ENCODE measurements at places on chromosomes 5 and 9.
A peak's percentile ranks its signal among the peaks of the same experiment; 100 is the strongest.

- H3K4me3 ChIP-seq, result no peak overlapping the region
- H3K36me3 ChIP-seq, result no peaks in the 10 kb centered on the region
- no peaks in the 10 kb centered on the region for H3K27me3 ChIP-seq
Measured at GRCh38 chr5:126514558-126515141, 80.4 kb downstream of the ALDH7A1 start.

DNA sequence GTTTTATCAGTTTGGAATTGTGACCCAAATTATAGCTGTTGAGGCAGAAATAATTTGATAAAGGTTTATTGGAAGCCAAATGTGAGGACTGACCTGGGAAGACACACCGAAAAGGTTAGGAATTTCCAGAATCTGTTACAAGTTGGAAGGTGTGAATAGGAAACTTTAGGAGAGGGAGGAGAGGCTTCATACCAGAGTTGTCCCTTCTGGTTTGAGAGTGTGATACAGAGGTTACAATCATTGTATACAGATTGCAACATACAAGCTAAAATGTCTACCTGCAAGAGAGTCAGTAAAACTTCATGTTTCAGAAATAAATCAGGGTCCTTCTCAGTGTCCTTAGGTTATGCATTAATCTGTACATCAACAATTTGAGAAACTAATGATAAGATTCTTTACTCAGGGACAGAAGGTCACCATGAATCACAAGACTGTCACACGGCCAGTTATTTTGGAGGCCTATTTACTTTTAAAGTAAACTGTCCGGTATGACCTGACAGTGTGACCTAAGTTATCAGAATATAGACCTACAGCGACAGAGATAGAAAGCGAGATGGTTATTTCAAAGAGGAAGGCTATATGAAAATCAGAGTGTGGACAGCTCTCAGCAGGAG is 204.9 kb upstream of the CTNND2 start:
- no peaks in the 10 kb centered on the region for H3K4me1 ChIP-seq
- DNase-seq, result no peak
- H3K27me3 ChIP-seq, result no peaks in the 10 kb centered on the region
- H3K27ac ChIP-seq, result no peak overlapping the region
- no peaks in the 10 kb centered on the region for H3K36me3 ChIP-seq

GRCh38 chr5:55205001-55205400 is 22.1 kb downstream of the MCIDAS start:
- H3K4me1 ChIP-seq, result no peaks in the 10 kb centered on the region
- H3K4me3 ChIP-seq, result no peak overlapping the region
- H3K27ac ChIP-seq, result no peak overlapping the region
- no peaks in the 10 kb centered on the region for H3K27me3 ChIP-seq

DNA sequence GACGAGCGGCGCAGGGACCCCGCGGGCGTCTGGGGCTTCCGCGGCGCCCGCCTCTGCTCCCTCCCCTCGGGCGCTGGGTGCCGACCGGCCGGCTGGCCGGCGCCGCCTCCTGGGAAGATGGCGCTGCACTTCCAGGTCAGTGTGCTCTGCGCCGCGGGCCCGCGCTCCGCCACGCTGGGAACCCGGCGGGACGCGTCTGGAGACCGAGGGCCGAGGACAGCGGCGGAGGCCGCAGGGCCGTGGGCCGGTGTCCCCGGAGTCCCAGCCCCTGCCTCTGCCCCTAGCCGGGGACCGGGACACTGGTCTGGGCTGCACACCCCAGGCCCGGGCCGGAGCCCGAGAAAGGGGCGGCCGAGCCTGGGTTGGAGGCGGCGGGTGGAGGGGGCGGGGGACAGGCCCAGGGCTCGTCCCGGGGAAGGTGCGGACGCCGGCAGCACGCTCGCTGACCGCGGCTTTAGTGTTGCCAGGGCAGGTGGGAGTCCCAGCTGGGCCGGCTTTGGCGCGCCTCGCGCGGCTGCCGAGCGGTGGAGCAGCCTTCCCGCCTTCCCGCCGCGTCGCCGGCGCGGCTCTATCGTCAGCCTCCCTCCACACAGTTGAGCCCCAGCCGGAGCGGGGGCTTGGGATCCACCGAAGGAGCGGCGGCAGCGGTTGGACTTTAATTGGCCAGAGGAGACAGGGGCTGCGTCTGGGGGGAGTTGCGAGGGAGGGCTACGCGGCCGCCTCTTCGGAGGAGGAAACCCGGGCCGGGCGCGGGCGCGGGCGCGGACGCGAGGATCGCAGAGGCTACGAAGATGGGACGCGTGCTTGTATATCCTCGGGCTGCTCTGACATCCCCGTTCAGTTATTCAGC is at the start of gene RANBP17:
RANBP17 (plus strand) TSS at position 102 of the 850 bp plus-strand sequence.
- H3K27me3 ChIP-seq, result no peaks in the 10 kb centered on the region
- no peaks in the 10 kb centered on the region for H3K36me3 ChIP-seq
- no peak for DNase-seq

DNA sequence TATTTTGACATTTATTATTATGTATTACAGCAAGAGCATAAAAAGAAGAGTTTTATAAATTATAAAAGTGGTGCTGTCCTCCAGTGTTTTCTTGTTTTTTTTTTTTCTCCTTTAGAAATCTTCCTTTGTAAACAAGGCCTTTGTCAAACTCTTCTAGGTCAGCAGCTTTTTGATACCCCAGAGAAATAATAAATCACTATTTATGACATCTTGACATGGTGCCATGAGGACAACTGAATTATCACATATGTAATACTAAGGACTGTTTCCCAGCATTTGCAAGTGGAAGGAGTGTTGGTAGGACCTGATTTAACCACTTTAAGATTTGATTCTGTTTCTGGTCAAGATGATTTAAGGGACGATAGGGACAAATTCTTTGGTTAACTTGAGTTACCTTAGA is 4.6 kb downstream of the SMARCA2 start:
- no peaks in the 10 kb centered on the region for H3K27me3 ChIP-seq
- H3K4me1 ChIP-seq, result peaks cover 7% of the 10 kb centered on the region
- DNase-seq, result no peak
- no peak overlapping the region for H3K4me3 ChIP-seq
- no peaks in the 10 kb centered on the region for H3K36me3 ChIP-seq
- no peak overlapping the region for H3K27ac ChIP-seq

DNA sequence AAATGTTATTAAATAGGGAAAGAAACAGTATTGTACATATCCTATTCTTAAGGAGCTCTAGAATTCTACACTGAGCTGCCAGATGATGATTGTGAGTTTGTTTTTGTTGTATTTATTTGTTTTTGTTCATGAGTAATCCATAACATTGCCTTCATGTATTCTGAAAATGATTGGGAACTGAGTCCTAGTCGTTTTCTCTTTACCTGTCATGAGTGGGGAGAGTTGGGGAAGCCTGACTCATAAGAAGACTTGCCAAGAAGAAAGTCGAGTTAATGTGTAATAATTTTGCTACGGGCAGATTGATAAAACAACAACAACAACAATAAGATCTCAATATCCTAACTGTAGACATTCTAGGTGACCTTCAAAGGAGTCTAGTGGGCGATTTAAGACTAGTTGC is 103.8 kb downstream of the ANKRD55 start:
- no peaks in the 10 kb centered on the region for H3K27me3 ChIP-seq
- DNase-seq, result no peak
- no peaks in the 10 kb centered on the region for H3K36me3 ChIP-seq
- H3K4me1 ChIP-seq, result peaks cover 14% of the 10 kb centered on the region
- no peak overlapping the region for H3K4me3 ChIP-seq

GRCh38 chr5:171499611-171500010 is 80.2 kb downstream of the FGF18 start:
- DNase-seq, result no peak
- no peaks in the 10 kb centered on the region for H3K36me3 ChIP-seq
- H3K27me3 ChIP-seq, result no peaks in the 10 kb centered on the region
- H3K4me3 ChIP-seq, result no peak overlapping the region

DNA sequence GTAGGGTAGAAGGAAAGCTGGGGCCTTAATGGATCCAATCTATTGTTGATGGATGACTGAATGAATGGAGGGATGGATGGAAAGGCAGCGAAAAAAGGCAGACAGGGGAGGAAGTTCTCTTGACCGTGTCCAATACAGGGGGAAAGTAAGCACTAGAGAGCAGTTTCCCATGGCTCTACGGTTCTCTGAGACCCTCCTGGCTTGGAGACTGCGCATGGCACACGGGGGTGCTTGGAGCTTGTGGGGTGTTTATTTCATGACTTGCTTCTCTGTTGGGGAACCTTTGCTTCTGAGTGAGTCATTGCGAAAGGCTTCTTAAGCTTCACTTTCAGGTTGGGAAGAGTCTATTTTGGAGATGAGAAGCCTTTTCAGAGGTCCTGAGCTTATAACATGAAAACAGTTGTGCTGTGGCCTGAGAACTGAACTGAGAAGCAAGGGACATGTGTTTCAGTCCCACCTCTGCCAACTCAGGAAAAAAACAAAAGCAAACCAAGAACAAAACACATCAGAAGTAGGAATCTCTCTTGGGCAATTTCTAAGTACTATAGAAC is 12.8 kb upstream of the TEX48 start:
- DNase-seq, result peak; percentile 80
- no peak overlapping the region for H3K4me3 ChIP-seq
- no peaks in the 10 kb centered on the region for H3K27me3 ChIP-seq
- H3K36me3 ChIP-seq, result no peaks in the 10 kb centered on the region

GRCh38 chr5:101284736-101285375 is 381.8 kb upstream of the ST8SIA4 start:
- H3K4me1 ChIP-seq, result no peaks in the 10 kb centered on the region
- no peaks in the 10 kb centered on the region for H3K36me3 ChIP-seq
- H3K27ac ChIP-seq, result no peak overlapping the region
- H3K4me3 ChIP-seq, result no peak overlapping the region

- no peak overlapping the region for H3K27ac ChIP-seq
- no peaks in the 10 kb centered on the region for H3K27me3 ChIP-seq
- no peaks in the 10 kb centered on the region for H3K36me3 ChIP-seq
- DNase-seq, result no peak
- no peaks in the 10 kb centered on the region for H3K4me1 ChIP-seq
Measured at GRCh38 chr9:76608575-76609273, 149.7 kb downstream of the GCNT1 start.

DNA sequence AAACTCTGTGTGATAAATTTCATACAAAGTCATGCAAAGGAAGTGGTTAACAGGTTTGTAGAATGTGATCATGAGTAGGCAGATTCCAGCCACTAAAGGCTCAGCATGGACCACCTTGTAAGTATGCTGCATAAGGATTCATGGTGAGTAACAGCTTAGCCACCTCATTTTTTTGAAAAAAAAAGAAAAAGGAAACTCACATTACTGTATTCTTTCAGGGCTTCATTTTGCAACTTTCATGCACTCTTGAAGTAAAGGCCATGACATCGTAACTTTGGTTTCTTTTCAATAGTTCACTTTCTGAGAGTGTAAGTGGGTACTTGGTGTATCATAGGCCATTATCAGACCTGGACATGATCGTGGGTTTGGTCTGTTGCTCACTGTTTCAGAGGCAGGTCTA is 175.1 kb downstream of the PCSK1 start:
- no peak for DNase-seq
- H3K27me3 ChIP-seq, result no peaks in the 10 kb centered on the region
- H3K4me3 ChIP-seq, result no peak overlapping the region
- H3K4me1 ChIP-seq, result 0 out of 2 replicates have a peak, but pooled peaks cover 6% of the 10 kb centered on the region
- H3K36me3 ChIP-seq, result no peaks in the 10 kb centered on the region
- no peak overlapping the region for H3K27ac ChIP-seq

- no peaks in the 10 kb centered on the region for H3K27me3 ChIP-seq
- H3K27ac ChIP-seq, result no peak within 1 kb of the TSS
- H3K36me3 ChIP-seq, result no peaks in the 10 kb centered on the region
- DNase-seq, result no peak
- no peaks in the 10 kb centered on the region for H3K4me1 ChIP-seq
- H3K4me3 ChIP-seq, result no peak within 1 kb of the TSS
Measured at GRCh38 chr5:122129306-122129705, at the start of gene ZNF474. Gene ZNF474 (plus strand): TSS chr5:122129546. CDS start chr5:122151991, 22,445 bp downstream.

Data from MM.1S (cell line).